ENCODE measurements at places on chromosomes 1 and 21. TPM values are rescaled to one million over a fixed set of nuclear protein-coding genes. Genes with fewer than 3 reads are reported as not detected.

The DBT gene
- 8.7 TPM for total RNA-seq

GRCh38 chr1:206636671-206637070 lies 1.3 kb downstream of the DYRK3 start:
- DNase-seq = no peak

GRCh38 chr1:74729741-74730478 lies 2.9 kb downstream of the CRYZ start:
- peak; percentile 71 for DNase-seq

The H6PD gene
- total RNA-seq = 31.5 TPM

The BNIPL gene
- 0.40 TPM for total RNA-seq

DNA sequence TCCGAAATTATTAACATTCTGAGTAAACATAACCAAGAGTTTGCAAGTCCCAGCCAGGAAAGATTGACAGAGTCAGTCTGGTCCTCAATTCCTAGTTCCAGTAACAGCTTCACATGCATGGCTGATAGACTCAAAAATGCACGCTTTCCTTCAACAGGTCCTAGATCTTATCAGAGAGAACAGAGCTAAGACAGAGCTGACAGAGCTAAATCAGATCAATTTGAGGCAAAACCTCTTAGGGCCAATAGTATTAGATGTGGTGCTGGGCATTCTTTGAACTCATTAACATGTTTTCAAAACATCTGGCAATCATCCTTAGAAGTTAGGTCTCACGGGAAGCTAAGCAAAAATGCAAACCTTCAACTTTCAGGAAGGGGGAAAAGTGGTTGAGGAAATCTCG lies 114.0 kb downstream of the GREM2 start:
- no peak for DNase-seq
